ENCODE measurements at places on chromosomes 6 and 20.

DNA sequence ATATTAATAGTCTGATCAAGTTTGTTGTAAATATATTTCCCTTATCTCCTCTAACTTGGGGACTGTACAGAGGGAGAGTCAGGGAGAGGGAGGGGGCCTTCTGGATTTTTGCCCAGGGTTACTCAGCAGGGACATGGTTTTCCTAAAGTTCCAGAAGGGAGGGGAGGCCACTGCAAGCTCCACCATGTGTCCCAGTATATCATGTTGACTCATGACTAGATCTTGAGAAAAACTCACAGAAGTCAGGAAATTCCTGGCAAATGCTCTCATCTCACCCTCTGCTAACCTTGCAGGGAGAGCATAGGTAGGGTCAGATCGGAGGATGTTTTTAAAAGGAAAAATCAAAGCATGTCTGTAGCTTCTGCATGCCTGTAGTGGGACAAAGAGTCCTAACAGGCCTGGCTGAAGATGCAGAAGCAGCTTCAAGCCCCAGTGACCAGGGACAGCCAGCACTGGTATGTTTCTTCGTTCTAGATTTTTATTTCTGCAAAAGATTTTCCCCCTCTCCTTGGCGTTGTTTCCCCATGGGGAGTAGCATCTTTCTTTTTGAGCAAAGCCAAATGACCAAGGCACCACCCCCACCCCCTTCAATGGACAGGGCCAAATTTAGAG, 272.9 kb upstream of the SUPT3H start:
- DNase-seq = peak; percentile 97

DNA sequence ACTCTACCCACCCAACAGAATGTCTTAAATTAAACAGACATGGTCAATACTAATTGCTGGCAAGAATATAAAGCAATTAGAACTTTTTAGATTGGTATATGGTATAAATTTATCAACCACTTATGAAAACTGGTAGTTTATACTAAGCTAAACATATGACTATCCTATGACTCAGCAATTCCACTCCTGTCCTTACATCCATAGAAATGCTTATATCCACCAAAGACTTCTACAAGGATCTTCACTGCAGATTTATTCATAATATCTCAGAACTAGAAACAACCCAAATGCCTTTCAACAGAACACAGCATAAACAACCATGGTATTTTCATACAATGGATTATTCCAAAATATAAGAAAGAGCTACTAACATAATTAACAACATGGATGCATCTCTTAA, 4.6 kb downstream of the ZNF184 start:
- peak; percentile 4 for DNase-seq

DNA sequence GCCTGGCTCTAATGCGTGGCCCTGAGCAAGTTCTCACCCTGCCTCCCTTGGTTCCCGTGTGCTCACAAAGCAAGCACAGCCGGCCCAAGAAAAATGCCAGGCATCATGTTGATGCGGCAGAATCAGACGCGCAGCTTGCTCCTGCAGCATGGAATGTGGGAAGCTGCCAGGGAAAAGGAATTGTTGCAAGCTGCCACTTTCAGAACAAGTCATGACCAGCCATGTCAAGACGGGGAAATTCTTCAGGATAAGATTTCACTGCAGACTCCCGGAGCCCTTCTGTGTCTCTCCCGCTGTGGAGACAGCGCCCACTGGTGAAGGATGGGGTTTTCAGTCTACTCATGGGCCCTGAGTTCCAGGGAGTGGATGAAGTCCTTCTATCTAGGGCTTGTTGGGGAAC, 4.6 kb downstream of the DACT2 start:
- no peak for DNase-seq

- peak; percentile 73 for DNase-seq
These were observed 134.4 kb downstream of the ARHGAP18 start for GRCh38 chr6:129575378-129576118.

DNA sequence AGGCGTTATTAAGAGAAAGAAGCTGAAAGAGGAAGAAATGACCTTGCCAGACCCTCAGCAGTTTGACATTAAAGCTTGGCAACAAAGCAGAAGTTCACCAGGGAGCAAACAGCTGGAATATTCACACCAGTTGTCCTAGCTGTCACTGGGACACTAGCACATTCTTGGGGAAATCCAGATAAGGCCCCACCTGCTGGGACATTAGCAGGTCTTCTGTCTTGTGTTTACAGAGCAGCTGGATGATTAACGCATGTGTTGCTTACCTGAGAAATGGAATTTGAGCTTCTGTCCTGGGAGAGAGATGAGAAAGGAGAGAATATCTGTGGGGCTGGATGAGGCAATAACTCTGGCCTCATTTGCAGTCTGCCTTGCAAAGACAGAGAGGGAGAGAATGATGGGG, 137.6 kb upstream of the RIN2 start:
- DNase-seq = no peak

All from EH (cell line).